ENCODE measurements at places on chromosomes 5 and 9.

DNA sequence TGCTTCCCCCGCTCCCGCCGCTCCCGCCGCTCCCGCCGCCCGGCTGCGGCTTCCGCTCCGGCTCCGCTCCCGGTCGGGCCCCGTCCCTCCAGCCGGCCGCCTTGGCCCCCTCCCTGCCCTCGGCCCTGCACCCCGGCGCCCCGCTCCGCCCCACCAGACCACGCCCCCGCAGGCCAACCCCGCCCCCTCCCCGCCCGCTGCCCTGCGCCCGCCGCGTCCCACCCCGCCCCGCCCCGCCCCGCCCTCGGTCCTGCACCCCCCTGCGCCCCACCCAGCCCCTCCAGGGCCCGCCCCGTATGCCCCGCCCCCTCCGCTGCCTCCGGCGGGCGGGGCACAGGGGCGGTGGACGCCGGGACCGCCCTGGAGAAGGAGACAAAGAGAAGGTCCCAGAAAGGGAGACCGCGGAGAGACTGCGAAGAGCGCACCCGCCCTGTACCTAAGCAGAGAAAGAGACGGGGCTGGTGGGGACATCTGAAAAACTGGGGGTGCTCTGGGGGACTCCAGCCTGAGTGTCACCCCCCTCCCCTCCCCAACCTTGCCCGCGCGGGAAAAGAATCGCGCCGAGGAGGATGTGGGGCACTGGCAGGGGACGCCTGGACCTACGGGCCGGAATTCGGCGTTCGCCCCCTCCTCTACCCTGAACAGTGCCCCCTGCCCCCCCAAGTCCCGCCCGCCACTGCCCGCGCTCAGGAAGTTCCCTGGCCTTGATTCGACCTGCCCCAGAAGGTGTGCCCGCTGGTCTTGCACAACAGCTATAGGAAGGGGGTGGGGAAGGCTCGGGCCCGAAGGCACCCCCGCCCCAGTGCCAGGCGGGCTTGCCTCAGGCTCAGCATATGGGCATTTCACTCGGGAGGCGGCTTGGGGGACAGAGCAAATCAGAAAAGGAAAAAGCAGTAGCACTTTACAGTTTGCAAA lies 42.8 kb upstream of the STXBP1 start:
- DNase-seq: no peak

DNA sequence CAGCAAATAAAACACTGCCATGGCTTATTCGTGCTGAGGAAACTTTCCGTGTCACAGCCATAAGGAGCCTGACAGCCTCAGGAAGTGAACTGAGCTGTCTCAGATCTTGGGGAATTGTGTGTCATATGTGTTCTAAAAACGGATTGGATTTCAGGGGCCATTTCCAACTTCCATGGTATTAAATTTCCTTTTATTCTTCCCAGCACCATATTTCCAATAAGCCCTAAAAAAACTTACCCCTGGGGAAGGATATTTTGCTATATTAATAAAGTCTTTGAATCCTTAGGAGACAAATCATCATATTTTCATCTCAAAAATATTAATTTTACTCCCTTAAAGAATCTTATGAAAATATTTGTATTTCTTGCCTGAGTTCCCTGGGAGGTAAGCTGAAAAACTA lies 93.9 kb downstream of the LHFPL2 start:
- no peak for DNase-seq

DNA sequence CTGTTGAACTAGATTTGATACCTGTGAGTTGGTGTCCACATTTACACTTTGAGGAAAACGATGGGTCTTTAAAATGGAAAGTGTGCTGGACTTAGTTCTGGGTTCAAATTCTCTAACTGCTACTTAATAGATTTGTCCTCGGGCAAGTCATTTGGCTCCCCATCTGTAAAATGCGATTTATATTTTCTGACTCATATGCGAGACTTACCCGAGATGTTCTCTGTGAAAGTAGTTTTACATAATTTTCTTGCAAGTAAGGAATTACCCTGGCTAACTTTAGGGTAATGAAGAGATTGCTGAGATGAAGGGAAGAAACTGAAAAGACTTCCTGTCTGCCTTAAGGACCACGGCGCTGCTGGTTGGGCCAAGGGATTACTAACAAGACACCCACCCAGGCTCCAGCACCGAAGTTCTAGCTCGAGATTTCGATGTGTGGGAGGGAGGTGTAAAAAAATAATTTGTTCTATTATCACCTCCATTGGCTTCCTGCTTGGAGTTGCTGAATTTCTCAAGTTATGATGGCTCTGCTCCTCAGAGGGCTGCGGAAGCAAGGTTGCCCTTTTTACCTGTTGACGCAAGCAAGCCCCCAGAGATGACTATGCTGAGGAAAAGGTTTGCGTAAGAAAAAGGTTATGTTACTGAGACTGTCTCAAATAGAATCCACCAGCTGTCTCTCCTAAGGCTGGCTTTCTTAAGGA lies 24.1 kb downstream of the PCSK1 start:
- DNase-seq: no peak

DNA sequence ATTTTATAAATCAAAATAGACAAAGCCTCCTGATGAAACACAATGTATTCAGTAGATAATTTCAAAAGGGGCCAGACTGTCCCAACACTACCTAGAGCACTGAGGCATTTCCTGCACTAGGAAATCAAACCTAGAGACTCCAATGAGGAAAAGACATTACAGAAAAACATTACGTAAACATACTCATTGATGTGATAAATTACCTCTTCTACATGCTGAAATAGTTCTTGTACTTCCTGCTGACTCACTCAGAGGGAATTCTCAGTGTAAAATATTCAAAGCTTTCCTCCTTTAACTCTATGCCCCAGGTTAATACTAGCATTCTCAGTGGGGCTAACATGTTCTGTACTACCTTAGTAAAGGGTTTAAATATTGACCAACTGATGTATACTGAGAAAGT lies 178.0 kb downstream of the ESM1 start:
- DNase-seq: no peak
